RPMI8226 (cell line): ENCODE measurements at places on chromosomes 4 and X.

DNA sequence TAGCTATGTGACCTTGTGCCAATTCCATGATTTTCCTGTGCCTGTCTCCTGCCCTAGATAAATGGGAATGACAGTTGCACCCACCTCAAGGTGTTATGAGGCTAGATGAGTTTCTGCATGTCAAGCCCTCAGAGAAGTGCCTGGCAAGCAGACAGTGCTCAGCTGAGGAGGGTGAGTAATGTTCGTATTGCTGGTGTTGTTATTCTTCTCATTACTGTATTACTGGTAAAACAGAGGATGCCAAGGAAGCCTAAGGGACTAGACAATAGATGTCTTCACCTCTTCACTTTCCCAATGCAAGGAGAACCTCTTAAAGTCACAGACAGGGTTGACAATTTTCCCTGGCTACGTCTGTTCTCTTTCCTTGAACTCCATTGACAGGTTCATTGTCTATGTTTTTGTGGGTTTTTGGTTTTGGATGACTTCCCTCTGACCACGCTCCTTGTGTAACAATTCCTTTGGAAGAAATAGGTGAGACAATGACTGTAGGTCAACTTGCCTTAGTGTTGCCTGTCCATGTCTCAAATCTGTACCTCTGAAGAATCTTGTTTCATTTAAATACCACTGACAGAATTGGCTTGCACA lies 19.2 kb downstream of the ETDC start:
- DNase-seq = no peak

GRCh38 chr4:46793036-46793435 lies 116.0 kb downstream of the COX7B2 start:
- DNase-seq = no peak

DNA sequence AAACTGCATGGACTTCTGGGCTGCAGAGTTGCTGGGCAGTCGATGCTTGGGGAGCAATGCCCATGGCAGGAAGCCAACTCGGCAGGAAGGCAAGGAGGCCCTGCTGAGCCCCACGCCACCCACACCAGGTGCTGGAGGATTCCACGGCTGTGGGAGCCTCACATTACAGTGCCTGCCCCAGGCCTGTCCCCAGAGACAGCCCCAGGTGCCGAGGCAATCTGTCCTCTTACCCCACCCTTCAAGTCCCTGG lies 53.9 kb downstream of the HMX1 start:
- DNase-seq = peak; percentile 55

GRCh38 chr4:88814043-88814617 lies 116.5 kb upstream of the NAP1L5 start:
- DNase-seq = peak; percentile 49

DNA sequence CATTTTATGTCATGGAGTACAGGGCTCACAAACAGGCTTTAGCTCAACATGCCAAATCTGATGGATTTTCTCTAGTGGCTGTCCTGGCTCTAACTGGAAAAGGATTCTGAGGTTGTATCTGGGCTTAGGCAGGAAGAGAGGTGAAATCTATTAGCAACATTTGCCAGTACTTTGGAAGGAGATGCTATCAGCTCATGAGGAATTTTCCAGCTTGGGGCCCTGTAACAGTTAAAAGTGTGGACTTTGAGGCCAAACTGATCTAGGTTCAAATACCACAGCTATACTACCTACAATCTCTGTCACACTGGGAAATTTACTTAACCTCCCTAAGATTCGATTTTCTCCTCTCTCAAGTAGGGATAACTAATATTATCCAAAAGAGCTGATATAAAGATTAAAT lies 119.0 kb upstream of the HCCS start:
- no peak for DNase-seq

DNA sequence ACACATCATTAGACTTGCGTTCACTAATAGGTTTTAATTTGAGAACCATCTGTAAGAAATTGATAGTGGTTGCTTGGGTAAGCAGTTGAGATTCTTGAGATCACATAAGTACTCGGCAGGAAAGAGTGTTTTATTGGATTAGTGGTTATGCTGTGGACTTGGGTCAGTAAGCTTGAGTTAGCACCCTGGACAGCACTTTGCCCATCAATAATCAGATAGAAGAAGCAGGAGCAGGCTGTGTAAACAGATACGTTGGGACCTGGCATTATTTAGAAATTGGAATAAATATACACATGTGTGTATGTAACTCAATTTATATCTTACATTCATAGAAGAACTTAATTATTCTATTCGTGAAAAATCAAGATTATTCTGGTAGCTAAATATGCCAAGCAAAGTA lies 357.5 kb upstream of the SMIM31 start:
- DNase-seq = no peak

GRCh38 chr4:158936238-158936637 lies 166.6 kb upstream of the RAPGEF2 start:
- DNase-seq = no peak

GRCh38 chr4:7973545-7973981 lies 33.9 kb upstream of the AFAP1 start:
- no peak for DNase-seq

- DNase-seq = peak; percentile 76
Observed at GRCh38 chr4:76485450-76485849, 50.4 kb downstream of the SHROOM3 start.

DNA sequence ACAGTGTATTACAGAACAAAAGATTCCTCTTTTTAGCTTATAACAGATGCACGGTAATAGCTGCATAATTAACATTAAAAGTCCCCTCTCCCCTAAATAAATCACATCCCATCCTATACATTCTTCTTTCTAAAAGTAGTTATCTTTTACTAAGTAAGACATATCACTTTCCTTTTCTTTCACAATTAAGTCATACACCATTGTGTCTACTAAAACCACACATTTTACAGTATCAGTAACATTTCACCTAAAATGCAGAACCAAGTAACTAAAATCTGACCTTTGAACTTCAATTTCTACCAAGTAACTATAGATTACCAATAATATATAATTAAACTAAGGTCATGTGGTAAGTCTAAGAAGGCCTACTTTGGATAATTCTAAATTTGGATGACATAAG lies 14.2 kb downstream of the DHX15 start:
- no peak for DNase-seq

- DNase-seq = no peak
Observed at GRCh38 chrX:13090339-13091110, 46.1 kb upstream of the FAM9C start.

GRCh38 chr4:8177552-8177951 lies 18.9 kb upstream of the ABLIM2 start:
- no peak for DNase-seq

DNA sequence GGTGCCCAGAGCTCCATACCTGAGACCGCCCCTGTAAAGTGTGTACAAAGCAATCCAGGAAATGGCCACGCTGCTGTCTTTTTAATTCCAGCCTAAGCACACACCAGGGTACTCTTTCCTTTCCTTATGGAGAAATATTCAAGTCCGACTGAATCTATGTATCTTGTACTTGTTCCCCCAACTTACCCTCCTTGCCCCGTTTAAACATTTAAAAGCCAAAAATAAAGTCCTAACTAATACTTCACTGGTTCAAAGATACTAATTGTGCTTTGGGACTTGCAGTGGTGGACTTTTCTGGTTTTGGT lies 731 bp upstream of the AMMECR1 start:
- DNase-seq = peak; percentile 57

- no peak for DNase-seq
Observed at GRCh38 chr4:168421671-168422070, 58.6 kb downstream of the DDX60L start.

- DNase-seq = no peak
Observed at GRCh38 chr4:80076681-80077080, 3.7 kb upstream of the ANTXR2 start.

- DNase-seq = no peak
Observed at GRCh38 chrX:39595977-39596376, 501.8 kb downstream of the BCOR start.

DNA sequence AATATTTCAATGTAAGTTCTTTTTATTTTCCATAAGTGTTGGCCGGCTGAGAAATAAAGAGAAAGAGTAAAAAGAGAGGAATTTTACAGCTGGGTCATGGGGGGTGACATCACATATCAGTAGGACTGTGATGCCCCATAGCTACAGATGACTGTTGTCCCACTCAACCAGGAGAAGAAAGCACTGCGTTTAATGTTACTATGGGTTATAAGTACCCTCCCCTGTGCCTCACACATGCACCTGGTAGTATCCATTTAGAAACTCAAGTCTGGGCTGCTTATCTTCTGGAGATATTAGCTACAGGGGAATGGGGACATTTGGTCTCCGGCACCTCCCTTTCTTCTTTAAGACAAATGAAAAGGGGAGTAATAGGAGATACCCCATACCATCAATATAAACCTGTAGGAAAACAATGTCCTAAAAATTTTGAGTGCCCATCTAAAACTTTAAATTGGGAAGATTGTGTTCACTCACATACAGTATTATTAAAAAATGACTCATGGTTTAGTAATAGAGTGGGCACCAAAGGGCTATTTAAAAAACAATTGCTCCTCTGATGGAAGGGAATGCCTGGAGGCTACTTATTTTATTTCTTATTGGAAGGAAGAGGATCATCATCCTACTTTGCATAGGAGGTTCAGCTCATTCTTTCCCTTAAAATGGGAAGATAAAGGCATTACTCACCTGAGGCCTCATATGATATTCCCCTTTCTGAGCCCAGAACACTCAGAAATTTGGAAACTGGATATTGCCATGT lies 18.2 kb downstream of the UGT2B11 start:
- DNase-seq = no peak

GRCh38 chr4:77177199-77177598 lies 20.2 kb downstream of the CCNG2 start:
- DNase-seq = no peak

DNA sequence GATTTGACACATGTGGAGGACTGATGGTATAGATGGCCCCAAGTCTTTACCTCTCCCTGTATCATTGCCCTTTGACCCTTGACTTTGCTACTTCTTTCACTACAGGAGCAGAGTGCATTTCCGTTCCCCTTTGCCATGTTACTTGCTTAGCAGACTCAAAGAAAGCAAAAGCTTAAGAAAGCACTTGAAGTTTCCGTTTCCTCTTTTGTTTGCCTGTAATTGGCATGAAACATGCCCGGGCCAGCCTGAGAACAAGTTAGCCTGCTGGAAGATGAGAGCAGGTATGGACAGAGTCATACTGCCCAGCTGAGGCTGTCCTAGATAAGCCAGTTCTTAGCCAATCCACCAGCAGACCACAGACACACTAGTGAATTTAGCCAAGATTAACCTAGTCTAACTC lies 206.0 kb downstream of the BCOR start:
- DNase-seq = peak; percentile 52

DNA sequence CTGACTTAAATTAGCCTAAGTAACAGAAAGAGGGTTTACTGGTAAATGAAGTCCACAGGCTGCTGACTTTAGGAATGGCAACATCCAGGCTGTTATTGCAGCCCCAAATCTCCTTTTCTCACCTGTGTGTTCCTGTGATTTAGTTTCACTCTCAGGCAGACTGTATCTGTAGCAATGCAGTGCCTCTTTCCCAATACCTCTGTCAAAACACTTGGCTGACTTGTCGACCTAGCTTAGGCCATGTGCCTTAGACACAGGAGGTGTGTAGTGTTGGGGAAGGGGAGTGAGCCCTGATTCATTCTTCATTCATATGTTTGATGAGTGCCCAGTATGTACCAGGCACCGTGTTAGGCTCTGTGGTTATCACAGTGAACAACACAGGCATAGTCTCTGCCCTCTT lies 46.9 kb downstream of the JADE3 start:
- peak; percentile 58 for DNase-seq

GRCh38 chr4:168630445-168631187 lies 133.8 kb downstream of the PALLD start:
- no peak for DNase-seq

GRCh38 chrX:26562156-26562555 lies 346.2 kb downstream of the MAGEB5 start:
- no peak for DNase-seq

GRCh38 chr4:88775026-88775425 lies 77.4 kb upstream of the NAP1L5 start:
- DNase-seq = no peak

GRCh38 chrX:17812763-17813162 lies 48.3 kb downstream of the RAI2 start:
- no peak for DNase-seq

DNA sequence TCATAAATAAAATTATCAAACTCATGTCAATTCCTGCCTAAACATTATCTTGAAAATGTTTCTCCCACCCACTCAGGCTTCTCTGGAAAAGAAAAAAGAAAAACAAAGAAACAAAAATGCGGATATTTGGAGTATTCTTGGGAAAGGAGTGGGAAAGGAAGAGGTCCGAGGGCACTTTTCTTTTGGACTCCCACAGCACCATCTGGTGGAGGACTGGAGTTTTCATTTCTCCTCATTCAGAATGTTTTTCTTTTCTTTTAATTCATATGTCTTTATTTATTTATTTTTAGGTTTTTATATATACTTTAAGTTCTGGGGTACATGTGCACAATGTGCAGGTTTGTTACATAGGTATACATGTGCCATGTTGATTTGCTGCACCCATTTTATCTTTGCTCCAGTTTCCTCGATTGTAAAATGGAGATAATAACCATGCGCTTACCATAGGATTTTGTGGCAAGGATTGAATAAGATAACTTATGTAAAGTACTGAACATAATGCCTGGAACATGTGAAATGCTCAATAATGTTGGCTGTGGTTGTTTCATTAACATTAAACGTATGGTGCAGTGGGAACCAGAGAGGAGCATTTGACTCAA lies 8.0 kb upstream of the KCNE5 start:
- no peak for DNase-seq

DNA sequence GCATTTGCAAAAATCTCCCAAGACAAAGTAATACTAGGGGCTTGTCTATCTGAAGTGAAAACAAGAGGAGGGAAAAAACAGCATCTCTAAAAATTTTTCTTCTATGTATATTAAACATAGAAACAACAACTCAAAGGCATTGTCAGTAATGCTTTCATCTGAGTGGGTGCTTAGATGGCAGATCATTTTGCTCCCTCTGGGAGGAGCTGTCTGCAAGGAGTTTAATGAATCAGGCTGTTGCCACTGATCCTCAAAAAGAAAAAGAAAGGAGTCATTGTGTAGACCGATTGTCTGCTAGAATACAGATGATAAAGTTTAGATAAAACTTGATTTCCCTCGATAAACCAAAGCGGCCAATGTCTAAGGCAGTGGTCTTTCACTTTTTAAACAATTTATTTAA lies 49.7 kb upstream of the KLHL8 start:
- DNase-seq = no peak

- no peak for DNase-seq
Observed at GRCh38 chrX:72609313-72609712, 36.7 kb upstream of the HDAC8 start.

GRCh38 chr4:182555997-182556418 lies 312.8 kb downstream of the TENM3 start:
- DNase-seq = peak; percentile 3

- no peak for DNase-seq
Observed at GRCh38 chr4:107619731-107620130, 100.3 kb downstream of the PAPSS1 start.

DNA sequence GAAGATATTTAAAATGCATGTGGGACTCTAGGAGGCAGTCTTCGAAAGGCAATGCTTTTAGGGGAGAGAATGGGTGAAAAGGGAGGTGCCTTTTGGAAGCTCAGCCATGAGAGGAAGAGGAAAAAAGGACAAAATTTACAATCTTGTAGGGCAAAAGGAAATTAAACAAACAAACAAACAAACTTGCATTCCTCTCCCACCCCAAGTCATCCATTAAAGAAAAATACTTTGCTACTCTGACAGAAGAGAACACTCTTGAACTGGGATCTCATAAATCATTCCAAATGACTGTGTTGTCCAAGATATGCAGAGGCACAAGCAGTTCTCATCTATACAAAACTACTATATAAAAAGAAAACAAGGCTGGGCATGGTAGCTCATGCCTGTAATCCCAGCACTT lies 46.7 kb downstream of the HELQ start:
- no peak for DNase-seq

- DNase-seq = peak; percentile 32
Observed at GRCh38 chrX:18353931-18354368, 538 bp downstream of the SCML2 start.
